ENCODE measurements at places on chromosomes 3 and 15.

DNA sequence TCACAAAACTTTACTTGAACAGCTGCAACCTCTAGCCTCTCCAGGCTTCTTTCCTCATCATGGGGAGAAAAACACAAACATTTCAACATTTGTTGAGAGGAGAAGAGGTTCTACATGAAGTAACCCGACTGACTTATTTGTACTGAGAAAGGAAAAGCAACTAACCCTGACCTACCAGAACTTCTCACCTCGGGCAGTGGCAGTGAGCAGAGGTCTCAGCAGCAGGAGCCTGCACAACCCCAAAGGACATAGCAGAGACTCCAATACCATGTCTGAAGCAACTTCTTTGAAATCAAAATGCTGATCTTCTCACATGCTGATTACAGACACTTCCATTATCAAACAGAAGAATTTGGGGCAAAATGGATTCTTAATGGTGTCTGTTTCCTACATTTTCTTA, 1085.6 kb upstream of the CFAP20DC start:
- DNase-seq: no peak

GRCh38 chr3:133663569-133664313, 2.0 kb upstream of the TOPBP1 start:
- peak; percentile 40 for DNase-seq

GRCh38 chr3:109910772-109911171, 573.4 kb upstream of the DPPA4 start:
- DNase-seq: no peak

- DNase-seq: no peak
Observed at GRCh38 chr3:123292321-123293310, 90.9 kb downstream of the SEC22A start.

- peak; percentile 49 for DNase-seq
Observed at GRCh38 chr3:187318819-187319616, 27.5 kb upstream of the MASP1 start.

DNA sequence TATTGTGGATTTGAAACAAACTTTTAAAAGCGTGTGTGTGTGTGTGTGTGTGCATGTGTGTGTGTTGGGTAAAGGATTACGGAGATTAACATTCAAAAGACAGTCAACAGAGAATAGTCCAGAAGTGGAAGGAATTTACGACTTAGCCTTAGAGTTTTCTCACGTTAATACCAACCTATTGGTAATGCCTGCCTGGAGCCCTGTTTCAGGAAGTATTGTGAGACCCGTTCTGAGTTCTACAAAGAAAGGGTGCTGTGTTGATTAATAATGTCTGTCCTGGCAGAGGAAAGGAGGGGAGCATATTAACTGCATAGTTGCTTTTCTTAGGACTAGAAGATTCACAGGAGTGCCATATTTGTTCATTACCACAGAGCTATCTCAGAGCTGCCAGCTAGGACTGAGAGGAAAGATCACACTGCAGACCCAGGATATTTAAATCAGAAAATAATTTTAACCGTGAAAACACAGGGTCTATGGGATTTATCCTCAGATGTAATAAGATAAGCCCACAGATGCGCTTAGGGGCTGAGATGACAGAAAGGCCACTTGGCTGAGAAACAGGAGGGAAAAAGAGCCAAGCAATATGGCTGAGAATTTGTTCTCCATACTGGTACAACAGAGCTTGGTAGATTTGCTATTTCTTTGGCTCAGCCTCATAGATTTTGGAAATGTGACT, 40.5 kb upstream of the FRMD4B start:
- no peak for DNase-seq

- DNase-seq: no peak
Observed at GRCh38 chr15:51135276-51135675, 40.6 kb upstream of the TNFAIP8L3 start.

DNA sequence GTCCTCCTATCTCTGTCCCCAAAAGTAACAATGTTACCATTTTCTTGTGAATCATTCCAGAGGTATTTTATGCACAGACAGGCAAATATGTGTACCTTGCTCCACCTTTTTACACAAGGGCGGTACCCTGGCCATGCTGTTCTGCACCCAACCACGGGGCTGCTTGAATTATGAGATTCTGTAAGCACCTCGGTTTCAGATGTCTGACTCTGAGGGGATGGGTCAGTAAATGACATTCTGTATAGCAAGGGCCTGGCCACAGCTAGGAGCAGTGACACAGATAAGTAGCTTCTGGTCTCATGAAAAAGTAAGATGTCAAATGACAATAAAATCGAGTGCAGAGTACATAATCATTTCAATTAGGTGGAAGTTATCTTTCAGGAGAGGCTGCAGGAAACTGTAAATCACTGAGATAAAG, 30.4 kb upstream of the FLNB start:
- no peak for DNase-seq

- DNase-seq: no peak
Observed at GRCh38 chr15:66706225-66706732, 4.2 kb downstream of the SMAD6 start.

DNA sequence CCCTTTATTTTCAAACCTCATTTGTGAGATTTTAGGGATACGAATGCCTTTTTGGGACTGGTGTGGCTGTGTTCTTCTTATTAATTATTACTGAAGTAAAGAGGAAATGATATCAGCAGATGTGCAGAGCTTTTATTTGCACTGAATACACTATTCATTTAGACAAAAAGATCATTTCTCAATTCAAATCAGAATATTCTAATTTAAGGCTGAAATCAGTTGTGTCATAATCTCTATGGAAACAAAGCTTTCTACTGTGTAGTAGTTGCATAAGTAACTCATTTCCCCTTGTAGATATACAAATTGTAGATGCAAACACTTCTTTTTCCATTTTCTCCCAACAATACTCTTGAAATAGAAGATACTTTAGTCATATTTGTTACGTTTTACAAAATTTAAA, 56.0 kb downstream of the PDE8A start:
- DNase-seq: no peak

DNA sequence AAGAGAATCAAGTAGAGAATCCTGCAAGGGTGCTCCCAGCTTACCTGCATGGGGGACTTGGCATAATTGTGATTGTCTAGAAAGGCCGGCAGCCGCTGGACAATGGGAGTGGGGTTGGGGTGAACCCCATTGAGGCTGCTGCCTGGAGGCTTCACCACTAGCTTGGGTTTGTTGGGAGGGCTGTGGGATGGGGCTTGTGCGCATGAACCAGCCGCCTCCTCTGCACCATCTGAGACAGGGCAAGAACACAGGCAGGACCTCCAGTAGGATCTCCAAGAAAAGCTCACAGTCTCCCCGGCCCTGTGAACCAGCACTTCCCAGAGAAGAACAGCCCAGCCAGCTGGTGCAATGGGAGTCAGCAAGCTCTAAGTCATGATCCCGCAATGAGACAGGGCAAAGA, 39.8 kb downstream of the SEMA3G start:
- DNase-seq: no peak

GRCh38 chr3:152937234-152937633, 102.3 kb downstream of the P2RY1 start:
- DNase-seq: no peak

GRCh38 chr3:149653564-149653963, 4.3 kb downstream of the WWTR1 start:
- DNase-seq: no peak

DNA sequence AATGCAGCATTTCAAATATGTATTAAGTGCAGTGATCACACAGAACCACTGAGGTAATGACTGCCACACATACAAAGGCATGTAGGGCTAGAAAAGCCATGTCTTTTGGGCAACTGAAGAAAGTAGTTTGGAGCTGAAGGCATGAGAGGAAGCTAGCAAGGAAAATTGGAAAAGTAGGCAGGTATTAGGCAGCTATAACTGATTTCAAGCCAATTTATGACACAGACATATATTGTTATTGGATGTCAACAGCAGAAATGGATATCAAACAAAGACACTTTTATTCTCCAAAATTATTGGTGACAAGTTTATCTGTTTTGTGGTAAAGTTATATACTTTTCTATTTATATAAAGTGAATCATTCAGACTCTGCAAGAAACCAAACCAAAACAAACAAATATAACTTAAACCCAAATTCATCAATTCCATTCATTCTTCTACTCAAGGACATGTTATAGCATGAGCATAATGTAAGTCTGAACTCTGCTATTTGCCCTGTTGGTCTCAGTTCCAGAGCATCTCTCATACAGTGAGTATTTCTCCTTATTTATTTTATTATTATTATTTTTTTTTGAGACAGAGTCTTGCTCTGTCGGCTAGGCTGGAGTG, 307.4 kb upstream of the COL8A1 start:
- no peak for DNase-seq
